ENCODE measurements at places on chromosomes 16 and 17. TPM values are rescaled to one million over a fixed set of nuclear protein-coding genes. Genes with fewer than 3 reads are reported as not detected.

DNA sequence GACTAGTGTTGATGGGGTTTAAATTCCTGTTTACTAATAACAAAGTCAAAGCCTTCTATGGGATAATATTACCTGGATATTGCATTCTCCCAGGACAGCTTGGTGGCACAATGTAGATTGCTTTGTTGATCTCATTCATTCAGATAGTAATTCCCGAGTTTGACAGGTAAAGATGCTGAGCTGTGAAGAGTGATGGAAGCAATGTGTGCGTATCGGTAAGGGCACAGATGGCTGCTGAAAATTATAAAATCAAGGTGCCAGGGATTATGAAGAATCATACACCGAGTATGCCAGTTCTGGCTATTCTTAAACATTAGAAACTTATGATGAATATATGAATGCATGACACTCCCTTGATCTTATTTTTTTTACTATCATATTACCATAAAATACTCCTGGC is 100.6 kb upstream of the CNTNAP4 start:
- H3K27ac ChIP-seq, result no peak overlapping the region
- H3K36me3 ChIP-seq, result no peaks in the 10 kb centered on the region
- H3K27me3 ChIP-seq, result no peaks in the 10 kb centered on the region
- no peak for DNase-seq
- H3K4me3 ChIP-seq, result no peak overlapping the region

The GRAPL gene
- total RNA-seq, result 0.44 TPM

GRCh38 chr17:2723505-2723996 is 12.0 kb upstream of the CLUH start:
- peak overlapping the region; percentile 71 for H3K27ac ChIP-seq
- H3K36me3 ChIP-seq, result no peaks in the 10 kb centered on the region
- no peaks in the 10 kb centered on the region for H3K27me3 ChIP-seq
- no peak for DNase-seq
- H3K4me1 ChIP-seq, result peaks cover 38% of the 10 kb centered on the region
- peak overlapping the region; percentile 34 for H3K4me3 ChIP-seq

DNA sequence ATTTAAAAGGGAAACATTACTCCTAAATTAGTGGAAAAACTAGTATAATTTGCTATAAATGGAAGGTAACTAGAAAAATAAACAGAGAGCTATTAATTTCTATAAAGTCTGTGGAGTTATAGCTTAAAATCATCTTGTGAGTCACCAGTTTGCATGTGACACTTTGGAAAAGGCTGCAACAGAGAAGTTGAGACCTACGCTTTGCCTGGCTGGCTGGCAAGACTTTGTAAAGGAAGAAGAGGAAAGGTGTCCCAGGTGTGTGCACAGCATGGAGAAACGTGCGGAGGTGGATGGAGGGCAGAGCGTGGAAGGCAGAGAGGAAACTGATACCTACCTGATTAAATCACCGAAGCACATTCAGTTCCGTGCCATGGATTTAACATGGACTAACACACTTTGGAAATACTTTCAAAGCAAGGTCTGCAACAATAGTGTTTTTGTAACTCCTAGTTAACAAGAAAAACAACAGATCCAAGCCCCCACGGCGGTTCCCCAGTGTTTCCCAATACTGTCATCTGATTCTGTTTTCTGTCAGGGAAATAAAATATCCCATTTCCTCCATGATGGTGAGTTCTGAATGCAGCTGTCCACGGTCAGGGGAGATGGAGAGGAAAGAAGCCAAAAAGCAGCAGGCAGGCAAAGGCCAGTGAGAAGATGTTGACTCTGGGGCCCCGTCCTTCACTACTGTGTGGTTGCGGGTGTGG is 134.8 kb downstream of the XYLT1 start:
- no peak overlapping the region for H3K27ac ChIP-seq
- no peak for DNase-seq
- no peak overlapping the region for H3K4me3 ChIP-seq
- H3K27me3 ChIP-seq, result no peaks in the 10 kb centered on the region

The CDRT15 gene
- total RNA-seq, result not detected

DNA sequence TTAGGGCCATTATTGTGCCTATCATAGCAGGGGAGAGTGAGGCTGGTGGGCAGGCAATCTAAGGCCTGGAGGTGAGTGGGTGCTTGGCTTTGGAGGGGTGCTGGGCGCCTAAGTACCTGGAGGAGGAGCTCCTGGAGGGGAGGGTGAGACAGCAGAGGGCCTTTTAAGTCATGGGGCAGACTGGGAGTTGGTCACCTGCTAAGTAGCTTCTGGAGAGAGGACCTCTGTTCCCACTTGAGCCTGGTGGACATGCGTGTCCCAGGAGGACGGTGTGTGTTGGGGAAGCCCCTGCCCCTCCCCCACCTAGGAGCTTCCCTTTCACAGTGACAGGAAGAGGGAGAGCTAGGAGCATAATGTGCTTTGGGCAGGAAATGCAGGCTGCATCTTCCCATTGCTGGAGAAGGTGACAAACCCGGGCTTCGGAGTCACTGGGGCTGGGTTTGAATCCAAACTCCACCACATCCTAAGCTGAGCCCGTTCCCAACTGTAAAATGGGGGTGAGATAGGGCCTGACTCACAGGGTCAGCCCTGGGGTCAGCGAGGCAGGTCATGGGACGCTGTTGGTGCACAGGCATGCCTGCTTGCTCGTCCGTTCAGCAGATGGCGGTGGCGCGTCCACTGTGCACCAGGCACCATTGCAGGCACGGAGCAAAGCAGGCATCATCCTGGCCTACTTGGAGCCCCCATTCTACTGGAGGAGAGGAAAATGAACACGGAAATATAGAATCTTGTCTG is 37.9 kb downstream of the CMIP start:
- no peak overlapping the region for H3K27ac ChIP-seq
- no peak overlapping the region for H3K4me3 ChIP-seq
- H3K27me3 ChIP-seq, result no peaks in the 10 kb centered on the region

DNA sequence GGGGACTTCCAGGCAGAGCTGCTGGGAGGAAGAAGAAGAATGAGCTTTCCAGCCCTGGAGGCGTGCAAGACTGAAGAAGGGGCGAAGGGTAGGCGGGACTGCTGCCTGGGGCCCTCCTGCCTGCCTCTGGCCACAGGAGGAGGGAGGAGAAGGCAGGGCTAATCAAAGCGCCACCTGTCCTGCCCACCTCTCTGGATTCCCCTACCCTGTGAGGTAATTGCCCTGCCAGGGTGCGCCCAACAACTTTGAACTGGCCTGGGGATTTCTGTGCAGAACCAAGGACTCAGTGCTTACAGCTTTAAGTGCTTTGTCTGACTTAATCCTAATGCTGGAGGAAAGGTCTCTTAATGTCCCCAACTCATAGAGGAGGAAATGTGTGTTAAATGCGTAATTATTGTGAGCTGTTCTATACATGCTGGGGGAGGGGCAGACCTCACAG is at the start of gene NOXO1:
Gene NOXO1, minus strand, starts transcription at position 72 of the 439 bp plus-strand sequence. CDS start 290 bp downstream, outside the sequence.
- H3K4me3 ChIP-seq, result peak within 1 kb of the TSS; percentile 65
- peaks cover 49% of the 10 kb centered on the region for H3K4me1 ChIP-seq
- DNase-seq, result no peak
- no peaks in the 10 kb centered on the region for H3K27me3 ChIP-seq

DNA sequence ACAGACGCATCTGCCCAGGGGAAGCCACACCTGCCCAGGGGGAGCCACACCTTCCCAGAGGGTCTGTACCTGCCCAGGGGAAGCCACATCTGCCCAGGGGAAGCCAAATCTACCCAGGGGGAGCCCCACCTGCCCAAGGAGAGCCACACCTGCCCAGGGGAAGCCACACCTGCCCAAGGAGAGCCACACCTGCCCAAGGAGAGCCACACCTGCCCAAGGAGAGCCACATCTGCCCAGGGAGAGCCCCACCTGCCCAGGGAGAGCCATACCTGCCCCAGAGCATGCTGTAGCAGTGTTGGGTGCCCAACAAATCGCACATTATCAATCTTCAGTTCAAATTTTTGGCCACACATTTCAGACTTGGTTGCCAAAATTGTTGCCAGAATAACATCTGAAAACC is 19.6 kb downstream of the NPRL3 start:
- H3K27me3 ChIP-seq, result no peaks in the 10 kb centered on the region
- H3K27ac ChIP-seq, result no peak overlapping the region
- H3K36me3 ChIP-seq, result no peaks in the 10 kb centered on the region

GRCh38 chr17:78892520-78892919 is 10.5 kb downstream of the CEP295NL start:
- DNase-seq, result no peak
- H3K36me3 ChIP-seq, result no peaks in the 10 kb centered on the region
- no peaks in the 10 kb centered on the region for H3K27me3 ChIP-seq

- H3K36me3 ChIP-seq, result no peaks in the 10 kb centered on the region
- no peaks in the 10 kb centered on the region for H3K27me3 ChIP-seq
- H3K4me1 ChIP-seq, result peaks cover 3% of the 10 kb centered on the region
- no peak overlapping the region for H3K27ac ChIP-seq
- no peak overlapping the region for H3K4me3 ChIP-seq
- no peak for DNase-seq
Observed at GRCh38 chr16:81739503-81739902, 39.6 kb upstream of the PLCG2 start.

DNA sequence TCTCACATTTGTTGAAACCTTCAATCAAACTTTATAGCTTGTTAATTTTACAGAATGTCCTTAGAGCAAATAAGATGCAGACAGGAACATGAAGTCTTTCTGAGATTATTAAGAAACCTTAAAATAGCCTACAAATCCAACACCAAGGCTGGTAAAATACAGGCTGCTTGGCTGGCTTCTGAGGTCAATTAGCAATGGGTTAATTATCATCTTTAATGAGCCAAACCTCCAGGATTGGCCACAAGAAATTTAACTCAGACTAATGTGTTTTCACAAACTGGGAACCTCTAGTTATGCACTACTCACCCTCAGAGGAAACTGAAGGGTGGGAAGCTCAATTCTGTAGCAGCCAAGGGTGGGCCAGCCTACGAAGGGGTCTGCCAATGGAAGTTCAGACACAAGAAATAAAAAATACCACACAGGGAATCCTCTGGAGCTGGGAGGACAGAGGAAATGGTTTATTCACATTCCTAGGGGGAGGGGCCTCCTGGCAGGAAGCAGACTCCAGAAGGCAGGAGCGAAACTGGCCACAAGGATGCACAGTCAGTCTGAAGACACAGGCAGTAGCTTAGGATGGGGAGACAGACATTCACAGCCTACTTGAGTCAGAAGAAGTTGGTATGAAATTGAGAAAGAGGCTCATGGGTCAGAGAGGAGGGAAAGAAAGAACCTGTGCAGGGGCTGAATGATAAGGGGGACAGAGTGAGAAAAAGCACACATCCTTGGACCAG is 36.1 kb downstream of the HIC1 start:
- H3K4me3 ChIP-seq, result no peak overlapping the region
- H3K4me1 ChIP-seq, result peaks cover 6% of the 10 kb centered on the region
- no peak overlapping the region for H3K27ac ChIP-seq
- H3K27me3 ChIP-seq, result no peaks in the 10 kb centered on the region

The TNFRSF17 gene
- total RNA-seq, result not detected

DNA sequence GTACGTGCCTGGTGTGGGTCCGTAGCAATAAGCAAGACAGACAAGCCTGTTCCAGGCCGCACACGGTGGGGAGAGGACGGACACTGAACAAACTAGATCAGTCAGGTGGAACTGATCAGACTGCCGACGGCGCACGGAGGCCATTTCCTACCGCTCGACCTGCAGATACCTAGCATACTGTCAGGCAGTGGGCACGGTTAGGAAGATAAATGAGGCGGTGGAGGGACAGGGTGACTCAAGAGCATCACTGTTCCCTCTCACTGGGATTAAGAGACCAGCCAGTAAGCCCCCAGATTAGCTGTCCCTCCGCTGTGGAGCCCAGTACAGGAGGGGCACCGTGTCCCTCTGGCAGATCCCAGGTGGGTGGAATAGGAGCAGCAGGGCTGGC is 4.8 kb downstream of the AANAT start:
- no peak overlapping the region for H3K27ac ChIP-seq
- DNase-seq, result no peak
- no peak overlapping the region for H3K4me3 ChIP-seq
- H3K36me3 ChIP-seq, result peaks cover 25% of the 10 kb centered on the region
- H3K27me3 ChIP-seq, result no peaks in the 10 kb centered on the region

The KRTAP4-3 gene
- not detected for total RNA-seq

Measured in HCT116 (cell line).